Progenitor cell of endocrine pancreas (in vitro differentiated cells): ENCODE measurements at places on chromosomes 2 and 18. TPM values are rescaled to one million over a fixed set of nuclear protein-coding genes. Genes with fewer than 3 reads are reported as not detected.

DNA sequence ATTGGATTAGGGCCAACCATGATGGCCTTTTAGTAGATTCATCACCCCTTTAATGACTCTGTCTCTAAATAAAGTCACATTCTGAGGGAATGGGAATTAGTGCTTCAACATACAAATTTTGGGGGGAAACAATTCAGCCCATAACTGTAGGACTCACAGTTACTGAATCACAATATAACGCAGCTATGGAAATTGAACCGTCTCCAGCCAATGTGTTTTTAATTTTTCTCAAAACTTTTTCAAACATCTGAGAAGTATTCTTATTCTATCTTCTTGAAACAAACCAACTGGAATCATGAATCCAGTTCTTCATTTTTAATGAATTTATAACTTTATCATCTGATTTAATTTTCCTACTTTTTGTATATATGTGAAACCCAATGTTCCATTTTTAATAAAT, 373.1 kb upstream of the SYT4 start:
- H3K36me3 ChIP-seq: no peaks in the 10 kb centered on the region
- no peak overlapping the region for H3K27ac ChIP-seq
- no peaks in the 10 kb centered on the region for H3K27me3 ChIP-seq
- no peak for DNase-seq
- no peak overlapping the region for H3K4me3 ChIP-seq
- peaks cover 4% of the 10 kb centered on the region for H3K4me1 ChIP-seq

DNA sequence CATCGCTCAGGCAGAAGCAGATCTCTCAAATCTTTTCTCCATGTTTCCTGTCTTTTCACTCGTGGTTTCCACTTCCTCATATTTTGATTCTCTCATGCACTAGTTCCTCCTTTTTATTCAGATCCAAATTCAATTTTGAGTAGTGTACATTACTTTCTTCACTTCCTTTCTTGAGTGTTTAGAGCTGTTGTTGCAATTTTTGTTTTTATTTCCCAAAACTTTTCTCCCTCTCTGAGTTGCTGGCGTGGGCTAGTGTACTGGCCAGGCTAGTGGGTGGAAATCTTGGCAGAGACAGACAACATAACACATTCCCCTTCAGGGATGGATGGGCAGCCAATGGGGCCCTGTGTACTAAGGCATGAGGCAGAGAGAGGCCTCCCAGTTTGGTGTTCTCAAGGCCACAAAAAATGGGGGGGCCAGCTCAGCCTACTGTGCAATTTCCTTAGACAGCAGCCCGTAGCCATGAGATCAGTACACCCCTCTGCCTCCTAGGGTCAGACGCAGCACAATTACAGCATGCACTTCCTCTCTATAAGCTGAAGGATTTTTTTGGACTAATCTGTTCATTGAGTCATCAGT, 145.1 kb upstream of the PID1 start:
- no peaks in the 10 kb centered on the region for H3K27me3 ChIP-seq
- no peaks in the 10 kb centered on the region for H3K36me3 ChIP-seq
- no peak for DNase-seq
- no peak overlapping the region for H3K27ac ChIP-seq

GRCh38 chr2:136019306-136019705, 33.9 kb upstream of the DARS1 start:
- no peak overlapping the region for H3K4me3 ChIP-seq
- H3K36me3 ChIP-seq: no peaks in the 10 kb centered on the region
- no peaks in the 10 kb centered on the region for H3K27me3 ChIP-seq
- no peak overlapping the region for H3K27ac ChIP-seq
- H3K4me1 ChIP-seq: peaks cover 9% of the 10 kb centered on the region

DNA sequence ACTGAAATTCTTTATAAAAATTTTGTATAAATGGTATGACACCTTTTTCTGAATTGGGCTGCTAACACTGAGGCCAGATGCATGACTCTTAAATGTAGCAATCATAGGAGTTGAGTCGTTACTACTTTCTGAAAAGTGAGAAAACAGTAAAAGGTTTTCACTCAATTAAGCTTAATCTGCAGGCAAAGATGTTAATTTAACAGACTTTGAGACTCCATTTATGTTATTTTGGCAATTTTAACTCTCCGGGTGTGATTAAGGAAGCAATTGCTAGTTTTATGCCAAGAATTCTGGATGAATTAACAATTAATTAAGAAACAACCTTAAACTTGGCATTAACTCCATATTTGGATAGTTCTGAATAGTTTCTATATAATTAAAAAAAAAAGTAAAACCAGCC, 104.3 kb downstream of the AGPS start:
- no peak overlapping the region for H3K27ac ChIP-seq
- peaks cover 9% of the 10 kb centered on the region for H3K36me3 ChIP-seq
- H3K4me3 ChIP-seq: no peak overlapping the region
- DNase-seq: no peak
- H3K27me3 ChIP-seq: no peaks in the 10 kb centered on the region

DNA sequence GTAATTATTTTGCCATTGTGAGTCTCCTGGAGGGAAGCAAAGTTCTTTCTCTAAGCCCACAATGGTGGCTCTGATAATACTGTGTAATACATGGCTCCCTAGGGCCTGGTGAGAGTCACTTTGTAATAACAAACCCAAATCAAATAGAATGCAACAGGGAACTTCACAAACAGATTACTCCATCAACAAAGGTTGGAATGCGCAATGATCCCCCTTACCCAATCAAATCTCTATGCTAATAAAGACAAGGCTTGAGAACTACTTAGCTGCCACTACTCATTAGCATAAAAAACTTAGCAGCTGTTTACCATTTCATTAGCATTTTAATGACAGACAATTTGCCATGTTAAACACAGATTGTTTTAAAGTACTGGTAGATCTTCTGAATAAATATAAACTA, 285.6 kb upstream of the SESTD1 start:
- H3K27ac ChIP-seq: no peak overlapping the region
- no peaks in the 10 kb centered on the region for H3K36me3 ChIP-seq
- H3K27me3 ChIP-seq: no peaks in the 10 kb centered on the region
- H3K4me3 ChIP-seq: no peak overlapping the region
- H3K4me1 ChIP-seq: peaks cover 7% of the 10 kb centered on the region

DNA sequence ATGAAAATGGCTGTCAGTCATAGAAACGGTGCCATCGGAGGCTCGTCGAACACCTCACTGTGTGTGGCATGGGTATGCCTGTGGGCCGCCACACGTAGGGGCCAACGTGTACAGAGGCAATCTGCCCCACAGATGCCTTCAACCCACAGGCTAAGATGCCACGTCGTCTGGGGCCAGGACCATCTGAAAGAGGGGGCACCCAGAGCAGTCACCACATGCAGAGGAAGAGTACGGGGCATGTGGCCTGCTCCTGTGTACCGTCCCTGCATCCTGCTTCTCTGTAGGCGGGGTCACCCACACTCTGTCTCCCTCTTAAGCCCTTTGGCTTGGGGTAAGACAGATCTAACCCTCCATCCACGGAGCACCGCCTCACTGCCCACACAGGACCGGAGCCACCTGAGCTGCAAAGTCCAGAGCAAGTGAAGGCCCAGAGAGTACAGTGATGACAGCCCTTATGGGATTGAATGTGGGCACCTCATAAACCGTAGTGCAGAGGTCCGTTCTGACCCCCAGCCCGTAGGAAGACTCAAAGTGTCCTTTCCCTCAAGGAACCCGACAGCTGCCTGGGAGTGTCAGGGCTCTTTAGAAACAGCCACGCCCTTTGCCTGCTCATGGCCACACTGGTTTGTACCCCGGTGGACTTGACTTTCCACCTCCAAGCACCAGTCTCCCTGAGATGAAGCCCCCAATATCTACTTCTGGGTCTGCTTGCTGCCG, 66.2 kb downstream of the TWIST2 start:
- H3K4me1 ChIP-seq: no peaks in the 10 kb centered on the region
- H3K27me3 ChIP-seq: peaks cover 18% of the 10 kb centered on the region
- H3K4me3 ChIP-seq: no peak overlapping the region
- H3K36me3 ChIP-seq: no peaks in the 10 kb centered on the region

DNA sequence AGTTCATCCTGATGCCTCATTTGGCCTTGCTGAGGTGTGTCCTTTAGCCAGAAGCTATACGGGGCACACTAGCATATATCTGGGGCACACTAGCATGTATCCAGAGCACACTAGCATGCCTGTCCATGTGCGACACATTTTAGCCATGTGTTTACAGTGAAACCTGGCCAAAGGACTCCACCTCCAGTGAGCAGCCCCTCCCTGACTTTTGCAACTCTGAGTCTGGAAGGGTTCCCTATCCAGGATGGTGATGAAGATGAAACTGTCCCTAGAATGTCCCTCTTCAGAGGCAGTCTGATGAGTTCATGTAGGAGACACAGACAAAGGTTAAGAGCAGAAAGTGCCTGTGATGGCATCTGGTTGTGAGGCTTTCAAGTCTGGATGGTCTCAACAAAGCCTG, 61.4 kb upstream of the LGALSL start:
- H3K4me1 ChIP-seq: peaks cover 4% of the 10 kb centered on the region
- H3K27me3 ChIP-seq: no peaks in the 10 kb centered on the region
- no peak for DNase-seq
- H3K27ac ChIP-seq: no peak overlapping the region

DNA sequence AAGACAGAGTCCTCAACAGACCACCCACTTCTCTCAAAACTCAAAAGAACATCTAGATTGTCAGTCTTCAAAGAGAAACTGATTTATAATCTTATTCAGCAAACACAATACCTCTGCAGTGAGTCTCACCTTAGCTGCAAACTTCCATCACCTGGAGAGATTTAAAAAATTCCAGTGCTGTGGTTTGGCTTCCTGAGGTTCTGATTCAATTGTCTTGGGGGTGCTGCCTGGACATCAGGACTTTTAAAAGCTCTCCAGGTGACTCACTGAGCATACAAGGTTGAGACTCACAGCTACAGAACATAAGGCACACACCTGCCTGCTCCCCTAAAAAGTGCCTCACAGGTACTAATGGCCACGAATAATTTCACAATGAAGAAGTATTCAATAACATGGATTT, 40.3 kb downstream of the RNF152 start:
- no peak overlapping the region for H3K27ac ChIP-seq
- H3K27me3 ChIP-seq: no peaks in the 10 kb centered on the region
- no peak overlapping the region for H3K4me3 ChIP-seq
- peaks cover 5% of the 10 kb centered on the region for H3K36me3 ChIP-seq

DNA sequence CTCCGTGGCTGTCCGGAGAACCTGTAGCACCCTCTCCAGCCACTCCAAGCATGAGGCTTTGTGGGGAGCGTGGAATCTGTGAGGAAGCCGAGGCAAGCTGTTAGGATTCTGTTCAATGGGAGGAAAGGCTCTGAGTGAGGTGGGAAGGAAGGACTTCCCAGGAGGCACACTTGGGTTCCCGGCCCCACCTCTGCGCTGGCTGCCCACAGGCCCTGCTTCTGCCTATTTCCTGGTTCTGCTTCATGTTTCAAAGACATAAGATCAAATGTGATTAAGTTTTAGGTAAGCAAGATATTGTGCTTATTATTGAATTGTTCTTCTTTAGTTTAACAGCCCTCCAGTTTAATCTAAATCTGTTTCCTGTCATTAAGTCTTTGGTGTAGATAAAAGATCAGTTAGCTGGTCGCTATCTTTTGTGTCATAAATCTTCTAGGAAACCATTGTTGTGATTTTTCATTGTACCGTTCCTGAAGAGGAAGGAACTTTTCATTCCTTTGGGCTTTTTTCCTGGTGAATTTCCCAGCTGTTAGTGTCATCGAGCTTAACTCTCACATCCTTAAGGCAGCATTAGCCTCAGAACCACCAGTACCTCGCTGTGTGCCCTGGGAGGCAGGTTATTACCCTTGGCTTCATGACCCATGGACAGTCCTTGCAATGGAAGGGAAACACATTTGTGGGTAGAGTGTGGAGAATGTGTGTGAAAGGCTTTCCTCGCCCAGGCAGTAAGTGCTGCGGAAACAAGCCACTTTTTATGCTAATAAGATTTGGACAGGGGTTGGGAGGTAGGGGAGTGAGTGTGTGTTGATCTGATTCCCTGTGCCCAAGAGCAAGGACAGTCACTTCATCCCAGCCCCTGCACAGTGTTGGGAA, 61.9 kb upstream of the ALPP start:
- no peaks in the 10 kb centered on the region for H3K27me3 ChIP-seq
- no peak for DNase-seq
- peaks cover 10% of the 10 kb centered on the region for H3K36me3 ChIP-seq
- H3K4me3 ChIP-seq: no peak overlapping the region
- H3K4me1 ChIP-seq: peaks cover 17% of the 10 kb centered on the region

DNA sequence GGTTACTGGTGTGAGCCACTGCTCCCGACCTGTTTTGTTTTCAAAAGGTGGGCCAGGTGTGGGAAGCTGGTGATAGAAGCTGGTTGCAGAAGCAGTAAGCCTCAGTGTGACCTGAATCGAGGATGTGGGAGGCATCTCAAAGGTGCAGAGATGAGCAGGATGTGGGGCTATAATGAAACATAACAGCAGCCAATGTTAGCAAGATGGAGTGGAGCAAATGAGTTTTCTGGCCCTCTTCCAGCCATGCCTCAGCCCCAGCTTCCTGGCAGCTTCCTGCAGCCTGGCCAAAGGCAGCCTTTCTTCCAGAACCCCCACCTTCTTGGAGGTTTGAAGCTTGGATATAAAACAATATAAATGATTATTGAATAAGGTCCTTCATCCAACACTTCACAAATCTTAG, 184.8 kb downstream of the NCK2 start:
- H3K27me3 ChIP-seq: no peaks in the 10 kb centered on the region
- peaks cover 2% of the 10 kb centered on the region for H3K36me3 ChIP-seq
- no peak for DNase-seq
- H3K4me3 ChIP-seq: no peak overlapping the region
- H3K27ac ChIP-seq: no peak overlapping the region
- peaks cover 31% of the 10 kb centered on the region for H3K4me1 ChIP-seq

GRCh38 chr2:234673961-234674759, 177.3 kb upstream of the ARL4C start:
- no peak overlapping the region for H3K27ac ChIP-seq
- H3K4me1 ChIP-seq: peaks cover 28% of the 10 kb centered on the region
- no peaks in the 10 kb centered on the region for H3K36me3 ChIP-seq

DNA sequence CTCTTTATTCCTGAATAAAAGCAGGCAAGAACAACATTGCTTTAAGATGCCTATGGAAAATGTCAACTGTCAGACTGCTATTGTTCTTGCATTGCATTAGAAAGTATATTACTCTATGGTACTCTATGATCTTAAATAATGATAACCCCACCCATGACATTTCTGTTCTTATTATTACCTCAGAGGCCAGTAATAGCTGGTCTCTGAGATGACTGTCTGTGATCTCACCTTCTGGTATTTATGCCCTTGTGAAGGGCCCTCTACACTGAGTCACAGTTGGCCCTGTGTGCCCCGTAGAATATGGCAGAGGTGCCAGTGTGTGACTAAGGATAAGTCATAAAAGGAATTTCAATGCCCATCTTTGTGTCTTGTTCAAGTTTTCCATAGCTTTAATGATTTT, 61.0 kb downstream of the SPP2 start:
- H3K27ac ChIP-seq: no peak overlapping the region
- H3K36me3 ChIP-seq: no peaks in the 10 kb centered on the region
- DNase-seq: no peak
- peaks cover 16% of the 10 kb centered on the region for H3K27me3 ChIP-seq
- H3K4me3 ChIP-seq: no peak overlapping the region
- H3K4me1 ChIP-seq: no peaks in the 10 kb centered on the region

The MYL1 gene
- not detected in 2 replicates for total RNA-seq

The AKAIN1 gene
- not detected in 2 replicates for total RNA-seq

The IL36A gene
- total RNA-seq: not detected in 2 replicates

The ABCG8 gene
- not detected in 2 replicates for total RNA-seq

The DNAJC5G gene
- total RNA-seq: not detected in 2 replicates

The ZBTB7C gene
- total RNA-seq: 0.57 and 0.95 TPM in 2 replicates

The VWC2L gene
- total RNA-seq: 0.16 TPM in 1 of 2 replicates, not detected in the other

The TACR1 gene
- total RNA-seq: 0.55 and 0.73 TPM in 2 replicates

The ZNF385B gene
- total RNA-seq: 4.9 and 5.5 TPM in 2 replicates
